AG04450 (cell line): ENCODE measurements at places on chromosomes 7 and 10.

- no peak for DNase-seq
These were observed 619.2 kb upstream of the GALNT17 start for GRCh38 chr7:70512761-70513160.

DNA sequence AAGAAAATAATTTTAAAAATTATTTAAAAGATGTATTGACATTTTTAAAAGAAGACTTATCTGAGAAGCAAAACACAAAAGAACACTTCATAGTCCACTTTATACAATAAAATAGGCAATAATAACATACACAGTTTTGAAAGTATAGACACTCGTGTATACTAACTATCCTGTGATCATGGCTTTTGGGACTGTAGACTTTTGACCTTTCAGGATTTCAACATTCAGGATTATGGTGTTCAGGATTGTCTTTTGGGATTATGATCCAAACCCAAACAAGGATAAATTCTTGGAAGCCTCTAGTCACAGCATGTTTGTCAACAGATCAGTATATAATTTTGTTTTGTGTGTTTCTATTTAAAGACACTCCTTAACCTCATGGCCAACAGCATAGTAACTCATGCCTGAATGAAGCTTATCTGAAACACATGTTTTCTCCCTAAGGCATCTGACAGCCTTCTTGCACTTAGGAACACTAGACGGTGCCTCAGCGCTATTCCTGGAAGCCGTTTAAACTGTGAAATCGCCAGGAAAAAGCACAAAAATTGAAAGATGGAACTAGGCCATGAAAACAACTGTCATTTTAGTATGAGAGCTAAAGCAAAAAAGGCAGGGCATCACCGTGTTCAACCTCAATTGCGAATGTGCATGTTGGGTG lies 29.9 kb downstream of the GSAP start:
- DNase-seq = no peak

DNA sequence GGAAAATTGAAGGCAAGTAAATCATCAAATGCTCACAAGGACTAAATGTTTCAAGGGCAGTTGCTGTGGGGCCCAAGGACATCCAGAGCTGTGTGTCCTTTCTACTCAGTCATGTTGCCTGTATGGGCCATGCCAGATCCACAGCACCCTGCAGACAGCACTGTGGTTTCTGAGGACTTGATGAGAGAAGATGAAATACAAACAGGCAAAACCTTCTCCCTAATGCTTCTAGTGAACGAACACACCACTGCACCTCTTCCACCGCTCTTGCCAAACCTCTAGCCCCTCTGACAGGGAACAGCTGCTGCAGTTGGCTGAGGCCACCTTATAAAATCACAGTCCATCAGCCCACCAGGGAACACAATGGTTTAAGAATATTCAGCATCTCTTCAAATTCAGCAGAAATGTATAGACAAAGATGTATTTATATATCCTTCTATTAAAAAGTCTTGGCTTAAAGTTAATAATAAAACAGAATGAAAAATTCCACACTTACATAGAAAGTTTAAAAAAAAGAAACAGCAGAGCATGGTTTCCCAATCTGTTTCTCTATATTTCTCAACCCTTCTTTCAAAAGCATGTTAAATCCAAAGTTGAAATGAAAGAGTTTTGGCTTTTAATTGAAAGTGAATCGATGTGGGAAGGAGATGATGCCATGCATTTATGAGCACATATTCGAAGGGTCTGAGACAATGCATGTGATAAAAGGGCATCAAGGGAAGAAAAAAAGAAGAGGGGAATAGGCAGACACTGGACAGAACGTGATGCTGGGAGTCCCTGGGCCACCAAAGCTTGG lies 14.0 kb downstream of the CYP3A7 start:
- no peak for DNase-seq

DNA sequence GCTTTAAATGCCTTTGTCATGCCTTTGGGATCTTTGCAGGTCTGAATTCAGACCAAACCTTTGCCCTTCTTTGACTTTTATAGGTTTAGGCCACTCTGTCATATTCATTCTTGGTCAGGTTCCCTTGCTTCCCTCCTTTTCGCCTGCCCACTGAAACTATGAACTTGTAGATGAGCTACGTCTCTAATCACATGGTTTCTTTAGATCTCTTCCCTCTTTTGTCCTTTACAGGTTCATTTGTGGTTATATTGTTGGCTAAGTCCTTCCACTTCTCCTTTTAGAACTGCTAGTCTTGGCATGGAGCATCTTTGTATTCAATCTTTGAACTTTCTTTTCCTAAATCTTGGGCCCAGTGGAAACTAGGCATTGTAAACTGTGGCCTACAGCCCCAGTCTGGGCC lies 104.0 kb upstream of the ZEB1 start:
- no peak for DNase-seq

DNA sequence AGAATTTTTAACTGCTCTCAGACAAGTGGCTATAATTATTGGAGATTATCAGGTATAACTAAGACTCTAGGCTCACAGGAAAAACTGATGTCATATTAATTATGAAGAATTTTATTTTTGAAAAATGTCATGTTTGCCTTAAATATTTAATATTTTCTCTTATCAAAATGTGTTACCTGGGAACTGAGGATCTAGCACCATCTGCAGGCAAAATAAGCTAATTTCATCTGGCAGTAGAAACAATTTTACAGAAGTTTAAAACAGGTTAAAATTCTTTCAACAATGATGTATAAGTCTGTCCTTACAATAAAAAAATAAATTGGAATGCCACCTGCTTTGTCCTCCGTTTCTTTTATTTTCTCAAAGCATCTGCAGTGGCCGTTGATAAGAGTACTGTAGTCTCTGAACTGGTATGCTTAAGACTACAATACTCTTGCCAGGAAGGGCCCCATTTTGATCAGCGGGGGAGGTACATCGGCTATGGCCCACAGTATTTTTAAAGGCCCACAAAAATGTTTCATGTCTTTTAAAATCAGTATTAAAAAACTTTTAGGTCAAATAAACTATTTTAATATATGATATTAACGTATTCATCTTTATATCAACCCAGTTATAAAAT lies 81.3 kb downstream of the VWDE start:
- no peak for DNase-seq

- no peak for DNase-seq
These were observed 8.6 kb upstream of the PPP2R2D start for GRCh38 chr10:131891929-131892805.

GRCh38 chr7:158472596-158472995 lies 115.0 kb downstream of the PTPRN2 start:
- DNase-seq = no peak

DNA sequence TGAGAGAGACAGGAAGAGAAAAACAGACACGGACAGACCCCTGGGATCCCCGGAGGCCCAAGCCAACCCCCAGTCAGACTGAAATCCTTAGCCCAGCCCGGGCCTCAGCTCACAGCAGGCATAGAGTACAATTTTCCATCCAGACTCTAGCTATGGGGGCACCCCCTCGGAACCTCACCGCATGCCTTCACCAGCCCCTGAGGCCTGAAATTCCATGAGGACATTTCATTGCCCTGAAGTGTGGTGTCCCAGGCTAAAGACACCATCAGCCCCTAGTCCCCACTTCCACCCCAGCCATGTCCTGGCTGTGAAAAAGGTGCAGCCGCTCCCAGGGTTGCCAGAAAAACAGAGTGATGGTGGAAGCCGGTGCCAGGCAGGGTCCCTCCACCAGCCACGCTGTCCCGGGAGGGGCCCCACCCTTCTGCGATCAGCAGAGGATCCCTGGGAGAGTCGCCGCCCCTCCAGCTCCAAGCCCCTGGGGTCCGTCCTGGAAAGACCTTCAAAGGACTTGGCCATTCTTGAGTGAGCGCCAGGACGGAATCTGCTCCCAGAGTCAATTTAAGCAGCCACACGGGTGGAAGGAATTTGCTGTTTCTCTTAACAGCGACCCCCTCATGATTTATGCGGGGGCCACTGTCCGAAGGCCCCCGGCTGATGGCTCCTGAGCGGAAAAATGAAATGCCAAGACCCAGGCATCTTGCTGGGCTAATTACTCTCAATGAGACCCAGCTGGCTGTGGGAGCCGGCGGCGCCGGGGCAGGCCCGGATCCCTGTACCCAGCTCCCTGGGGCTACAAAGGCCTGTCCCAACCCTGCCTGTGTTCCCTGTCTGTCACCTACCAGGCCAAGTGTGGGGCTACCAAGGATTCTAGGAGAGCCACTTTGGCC lies 23.2 kb downstream of the MYL10 start:
- DNase-seq = no peak

DNA sequence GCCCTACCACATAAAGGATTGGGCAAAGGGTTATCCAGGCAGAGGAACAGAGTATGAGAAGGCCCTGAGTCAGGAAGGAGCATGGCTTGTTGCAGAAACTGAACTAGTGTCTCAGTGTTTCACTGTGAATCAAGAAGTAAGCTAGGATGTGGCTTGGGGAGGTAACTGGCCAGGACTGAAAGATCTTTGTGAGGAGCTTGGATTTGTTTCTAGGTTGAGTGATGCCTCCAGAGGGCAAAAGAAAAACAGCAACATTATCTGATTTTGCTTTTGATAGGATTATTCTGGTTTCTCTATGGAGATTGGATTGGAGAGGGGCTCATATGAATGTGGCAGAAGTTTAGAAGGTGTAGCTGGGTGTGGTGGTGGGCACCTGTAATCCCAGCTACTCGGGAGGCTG lies 137.9 kb upstream of the HDAC9 start:
- DNase-seq = no peak

DNA sequence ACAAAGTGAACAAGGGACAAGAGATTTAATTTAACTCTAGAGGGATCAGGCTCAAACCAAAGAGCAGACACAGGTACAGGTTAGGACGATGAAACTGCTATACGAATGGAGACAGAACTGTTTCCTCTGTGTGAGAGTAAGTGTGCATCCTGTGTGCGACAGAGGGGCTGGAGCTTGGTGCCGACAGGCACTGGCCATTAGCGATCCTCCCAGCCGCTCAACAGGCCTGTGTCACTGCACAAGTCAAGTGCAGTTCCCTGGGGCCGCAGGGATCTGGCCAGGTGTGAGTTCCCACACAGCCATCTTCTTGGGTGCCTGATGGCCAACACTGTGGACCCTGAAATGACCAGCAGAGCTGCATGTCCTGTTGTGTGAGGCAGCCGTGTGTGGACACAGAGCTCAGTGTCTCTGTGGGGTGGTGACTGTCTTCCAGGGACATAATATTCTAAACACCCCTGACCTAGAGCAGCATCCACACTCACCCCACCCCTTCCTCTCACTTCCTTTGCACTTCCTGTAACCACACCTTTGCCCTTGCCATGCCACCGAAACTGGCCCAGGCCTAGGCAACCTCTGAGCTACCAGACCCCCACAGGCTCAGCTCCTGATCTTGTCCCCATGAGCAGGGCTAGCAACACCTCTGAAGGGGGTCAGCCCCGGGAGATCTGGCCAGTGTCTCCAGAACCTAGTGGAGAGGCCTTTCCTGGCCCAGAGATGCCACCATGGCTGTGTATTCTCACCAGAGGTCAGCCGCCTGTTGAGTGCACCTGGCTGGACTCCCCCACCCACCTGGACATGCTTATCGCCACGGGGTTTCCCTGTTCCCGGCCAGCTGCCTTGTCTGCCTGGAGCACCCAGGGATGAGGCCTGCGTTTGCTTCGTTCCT lies 11.7 kb upstream of the TBRG4 start:
- no peak for DNase-seq

GRCh38 chr7:124009321-124009720 lies 23.5 kb downstream of the TMEM229A start:
- no peak for DNase-seq

DNA sequence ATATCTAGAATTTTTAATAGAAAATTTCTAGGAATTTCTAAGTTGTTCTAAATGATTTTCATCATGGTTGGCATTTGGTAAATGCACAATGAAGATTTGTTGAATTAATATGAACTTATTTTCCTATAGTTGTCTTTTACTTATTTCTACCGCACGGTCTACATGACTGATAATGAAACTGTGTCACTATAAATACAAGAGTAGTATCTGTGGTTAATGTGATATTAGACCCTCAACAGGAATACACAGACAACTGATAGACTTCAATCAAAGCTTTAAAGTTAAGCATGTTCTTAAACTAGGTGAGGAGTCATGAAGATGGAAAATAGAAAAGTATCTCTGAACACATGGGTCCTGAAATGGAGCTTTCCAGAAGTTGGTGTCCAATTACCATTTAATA lies 297.9 kb upstream of the ETV1 start:
- DNase-seq = no peak

DNA sequence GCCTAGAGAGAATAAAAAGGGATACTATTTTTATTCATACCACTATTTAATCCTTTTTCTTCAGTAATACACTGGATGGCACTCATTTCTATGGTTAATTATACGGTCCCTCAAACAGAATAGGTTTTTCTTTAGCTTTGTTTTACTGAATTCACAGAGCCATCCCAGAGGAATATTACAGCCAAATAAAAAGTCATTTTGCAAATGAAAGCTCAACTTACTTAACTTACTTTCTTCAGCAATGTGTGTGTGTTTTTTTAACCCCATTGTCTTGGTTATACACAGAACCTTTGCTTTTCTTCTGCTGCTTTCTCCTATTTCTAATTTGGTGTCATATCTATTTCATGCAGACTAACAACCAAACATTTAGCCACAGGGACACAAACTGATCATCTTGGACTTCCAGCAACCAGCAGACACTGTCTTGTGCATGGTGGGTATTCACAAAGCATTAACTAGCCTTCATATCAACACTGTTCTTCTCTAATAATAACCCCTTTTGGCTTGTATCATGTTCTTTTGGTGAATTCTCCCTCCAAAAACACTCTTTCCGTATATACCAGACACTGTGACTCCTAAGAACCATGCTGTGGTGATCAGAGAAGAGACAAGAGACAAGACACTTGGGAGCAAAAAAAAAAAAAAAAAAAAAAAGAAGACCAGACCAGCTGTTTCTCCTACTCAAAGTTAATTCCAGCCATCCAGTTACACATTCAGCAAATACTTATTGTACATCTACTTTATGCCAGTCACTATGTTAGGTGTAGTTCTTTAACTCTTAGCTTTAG lies 40.4 kb downstream of the PIP4K2A start:
- no peak for DNase-seq

DNA sequence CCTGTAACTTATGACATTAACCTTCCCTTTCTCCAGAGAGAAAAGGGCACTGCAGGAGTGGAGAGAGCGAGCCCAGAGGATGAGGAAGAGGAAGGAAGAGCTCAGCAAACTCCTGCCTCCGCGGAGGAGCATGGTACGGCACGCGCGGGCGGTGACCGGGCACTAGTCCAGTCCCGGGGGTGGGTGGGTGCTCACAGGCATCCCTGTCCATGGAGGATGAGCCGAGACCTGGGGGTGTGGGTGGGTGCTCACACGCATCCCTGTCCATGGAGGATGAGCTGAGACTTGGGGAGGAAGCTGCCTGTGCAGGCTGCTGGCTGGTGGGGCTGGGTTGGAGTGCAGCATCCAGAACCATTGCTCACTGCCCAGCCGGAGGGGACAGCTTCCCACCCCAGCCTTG lies 23.8 kb downstream of the LRRC27 start:
- DNase-seq = no peak

DNA sequence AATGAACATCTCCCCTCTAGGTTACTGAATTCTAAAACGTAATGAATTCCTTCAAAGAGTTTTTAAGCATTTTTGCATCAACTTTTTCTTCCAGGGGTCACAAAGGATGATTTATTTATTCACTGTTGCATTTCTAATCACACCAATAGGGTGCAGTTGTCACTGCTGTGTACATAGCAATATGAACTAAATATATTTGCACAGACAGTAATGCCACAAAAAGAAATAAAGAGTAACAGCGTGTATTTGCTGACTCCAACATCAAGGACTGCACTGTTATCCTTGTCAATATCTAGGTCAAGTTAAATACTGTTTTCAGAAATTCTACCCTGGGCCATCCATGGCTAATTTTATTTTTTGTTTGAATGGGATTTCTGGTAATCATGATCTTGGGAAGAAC lies 138.0 kb downstream of the FRMD4A start:
- no peak for DNase-seq

- DNase-seq = no peak
These were observed 4.6 kb downstream of the ST7 start for GRCh38 chr7:116957874-116958273.

- no peak for DNase-seq
These were observed 173.6 kb downstream of the PRKCQ start for GRCh38 chr10:6406220-6407033.
